ENCODE measurements at places on chromosomes 11 and 22.

DNA sequence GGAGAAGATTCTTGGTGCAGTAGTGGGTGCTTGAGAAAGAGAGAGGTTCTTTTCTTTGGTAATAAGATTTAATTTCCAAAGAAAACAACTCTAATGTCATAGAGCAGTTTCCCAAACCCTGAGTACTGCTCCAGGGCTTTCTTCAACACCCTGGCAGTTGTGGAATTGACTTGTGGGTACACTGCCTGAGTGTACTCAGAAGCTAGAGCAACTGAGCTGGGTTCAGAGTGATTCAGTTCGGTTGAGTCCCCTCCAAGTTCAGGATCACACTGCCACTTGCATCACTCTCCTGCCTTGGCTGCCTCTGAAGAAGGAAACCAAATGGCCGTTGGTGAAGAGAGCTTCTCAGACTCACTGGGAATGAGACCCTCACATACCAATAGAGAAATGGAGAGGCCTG is 5.3 kb downstream of the DMC1 start:
- no peaks in the 10 kb centered on the region for H3K4me1 ChIP-seq
- H3K27me3 ChIP-seq: no peaks in the 10 kb centered on the region
- no peaks in the 10 kb centered on the region for H3K36me3 ChIP-seq
- no peak overlapping the region for H3K27ac ChIP-seq
- DNase-seq: peak; percentile 32
- no peak overlapping the region for H3K4me3 ChIP-seq

DNA sequence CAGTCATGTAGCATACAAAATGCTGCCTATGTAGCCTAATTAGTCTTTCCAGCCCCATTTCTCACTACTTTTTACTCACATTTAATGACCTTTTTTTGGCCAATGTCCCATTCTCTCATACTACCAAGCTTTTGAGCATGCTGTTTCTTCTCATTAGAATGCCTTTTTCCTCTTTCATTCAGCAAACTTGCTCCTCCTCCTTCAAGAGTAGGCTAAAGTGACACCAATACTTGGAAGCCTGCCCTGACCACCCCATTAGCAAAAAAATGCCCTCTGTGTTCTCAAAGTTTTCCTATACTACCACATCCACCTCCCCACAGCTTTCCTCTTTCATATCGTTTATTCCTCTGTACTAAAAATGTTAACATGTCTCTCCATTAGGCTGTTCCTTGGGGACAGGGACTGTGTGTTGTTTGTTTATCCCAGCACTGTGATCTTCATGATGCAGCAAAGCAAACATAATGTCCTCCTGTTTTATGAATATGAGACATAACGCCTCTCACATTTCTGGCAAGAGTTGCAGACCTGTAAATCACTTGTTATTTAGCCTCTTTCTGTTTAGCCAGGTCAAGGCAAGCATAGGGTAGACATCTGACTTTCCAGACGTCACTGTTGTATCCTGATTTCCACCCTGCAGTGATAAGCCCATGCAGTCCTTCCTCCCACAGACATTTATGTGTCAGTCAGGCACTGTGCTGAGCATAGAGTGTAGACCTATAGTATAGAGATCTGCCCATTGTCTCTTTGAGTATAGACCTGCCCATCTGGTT is 62.0 kb upstream of the UCP3 start:
- H3K27ac ChIP-seq: no peak overlapping the region
- peaks cover 10% of the 10 kb centered on the region for H3K36me3 ChIP-seq
- no peaks in the 10 kb centered on the region for H3K27me3 ChIP-seq
- DNase-seq: no peak

DNA sequence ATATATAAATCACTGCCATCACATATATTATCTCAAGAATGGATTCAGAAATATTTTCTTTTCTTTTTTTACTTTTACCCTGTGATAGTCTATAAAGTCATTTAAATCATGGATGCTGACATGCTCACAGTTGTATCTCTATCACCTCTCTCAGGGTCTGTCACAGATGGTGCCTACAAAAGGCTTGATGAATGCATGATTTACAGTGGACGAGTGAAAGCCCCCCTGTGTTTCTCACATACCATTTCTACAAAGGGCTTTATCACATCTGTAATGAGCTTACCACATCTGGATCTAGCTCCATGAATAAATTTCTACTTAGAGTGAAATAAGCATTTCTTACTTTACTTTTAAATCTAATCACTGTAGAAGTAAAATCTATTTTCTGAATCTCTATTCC is 121.4 kb upstream of the CARD18 start:
- H3K4me1 ChIP-seq: no peaks in the 10 kb centered on the region
- no peaks in the 10 kb centered on the region for H3K27me3 ChIP-seq
- no peak overlapping the region for H3K4me3 ChIP-seq
- no peak for DNase-seq
- no peak overlapping the region for H3K27ac ChIP-seq

DNA sequence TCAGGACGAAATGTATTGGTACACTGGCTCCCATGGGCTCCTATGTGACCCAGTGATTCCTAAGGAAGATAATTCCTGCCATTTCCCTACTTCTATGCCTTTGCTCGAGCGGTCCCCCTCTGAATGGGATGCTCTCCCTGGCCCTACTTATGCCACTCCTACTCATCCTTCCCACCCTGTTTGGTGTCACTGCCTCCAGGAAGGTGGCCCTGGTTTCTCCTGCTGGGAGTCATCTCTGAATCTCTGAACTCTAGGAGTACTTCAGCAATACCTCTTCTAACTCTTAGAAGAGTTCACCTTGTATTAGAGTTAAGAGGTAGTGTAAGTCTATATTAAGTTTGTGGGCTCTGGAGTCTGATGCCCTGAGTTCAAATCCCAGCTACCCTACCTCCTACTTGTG is 35.5 kb upstream of the LRRC55 start:
- no peak overlapping the region for H3K4me3 ChIP-seq
- no peak for DNase-seq
- peaks cover 2% of the 10 kb centered on the region for H3K27me3 ChIP-seq
- H3K4me1 ChIP-seq: no peaks in the 10 kb centered on the region
- H3K27ac ChIP-seq: no peak overlapping the region

- H3K36me3 ChIP-seq: no peaks in the 10 kb centered on the region
Observed at GRCh38 chr11:128632141-128632791, 44.9 kb upstream of the ETS1 start.

DNA sequence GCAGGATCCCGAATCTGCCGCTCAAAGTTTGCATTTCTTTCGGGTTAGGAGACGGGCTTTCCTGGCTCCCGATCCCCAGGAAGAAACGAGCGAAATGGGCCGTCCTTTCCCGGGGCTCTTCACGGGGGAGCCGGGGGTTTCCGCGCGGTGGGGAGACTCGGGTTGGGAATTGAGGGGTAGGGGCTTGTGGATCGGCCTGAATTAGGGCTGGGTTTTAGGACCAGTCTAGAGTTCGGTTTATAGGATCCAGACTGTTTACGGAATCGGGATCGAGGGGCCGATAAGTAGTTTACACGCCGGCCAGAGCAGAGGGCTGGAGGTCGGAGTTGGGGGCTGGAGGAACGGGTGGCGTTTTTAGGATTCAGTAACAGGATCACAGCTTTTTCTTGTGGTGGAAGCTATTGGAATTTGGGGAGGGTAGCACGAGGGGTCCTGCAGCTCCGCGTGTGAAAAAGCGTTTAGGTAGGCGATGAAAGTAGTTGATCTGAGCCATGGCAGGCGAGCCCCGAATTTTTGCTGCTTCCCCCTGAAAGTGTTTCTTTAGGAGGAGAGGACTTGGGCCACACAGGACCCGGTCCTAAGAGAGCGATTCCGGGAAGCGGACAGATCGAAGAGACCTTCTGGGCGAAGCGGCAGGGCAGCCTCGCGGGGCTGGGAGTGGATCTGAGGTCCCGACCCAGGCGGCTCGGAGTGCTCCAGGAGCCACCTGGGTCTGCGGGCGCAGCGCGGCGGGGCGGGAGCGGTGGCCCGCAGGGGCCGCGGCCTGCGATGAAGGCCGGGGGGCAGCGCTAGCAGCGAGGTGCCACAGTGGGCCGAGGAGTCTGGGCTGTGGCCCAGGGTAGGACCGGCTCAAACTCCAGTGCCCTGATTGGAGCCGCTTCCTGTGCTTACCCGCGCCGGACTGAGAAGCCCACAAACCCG is 1.6 kb downstream of the PKNOX2 start:
- H3K4me1 ChIP-seq: peaks cover 16% of the 10 kb centered on the region
- H3K27me3 ChIP-seq: no peaks in the 10 kb centered on the region
- H3K27ac ChIP-seq: peak overlapping the region; percentile 80
- DNase-seq: no peak

GRCh38 chr22:24583221-24584165 is 9.4 kb downstream of the LRRC75B start:
- peaks cover 21% of the 10 kb centered on the region for H3K36me3 ChIP-seq
- no peak overlapping the region for H3K4me3 ChIP-seq
- H3K27ac ChIP-seq: no peak overlapping the region

- no peaks in the 10 kb centered on the region for H3K36me3 ChIP-seq
- DNase-seq: no peak
- H3K4me3 ChIP-seq: no peak overlapping the region
- H3K4me1 ChIP-seq: no peaks in the 10 kb centered on the region
- no peak overlapping the region for H3K27ac ChIP-seq
Observed at GRCh38 chr11:121328967-121329679, 36.6 kb downstream of the SC5D start.

DNA sequence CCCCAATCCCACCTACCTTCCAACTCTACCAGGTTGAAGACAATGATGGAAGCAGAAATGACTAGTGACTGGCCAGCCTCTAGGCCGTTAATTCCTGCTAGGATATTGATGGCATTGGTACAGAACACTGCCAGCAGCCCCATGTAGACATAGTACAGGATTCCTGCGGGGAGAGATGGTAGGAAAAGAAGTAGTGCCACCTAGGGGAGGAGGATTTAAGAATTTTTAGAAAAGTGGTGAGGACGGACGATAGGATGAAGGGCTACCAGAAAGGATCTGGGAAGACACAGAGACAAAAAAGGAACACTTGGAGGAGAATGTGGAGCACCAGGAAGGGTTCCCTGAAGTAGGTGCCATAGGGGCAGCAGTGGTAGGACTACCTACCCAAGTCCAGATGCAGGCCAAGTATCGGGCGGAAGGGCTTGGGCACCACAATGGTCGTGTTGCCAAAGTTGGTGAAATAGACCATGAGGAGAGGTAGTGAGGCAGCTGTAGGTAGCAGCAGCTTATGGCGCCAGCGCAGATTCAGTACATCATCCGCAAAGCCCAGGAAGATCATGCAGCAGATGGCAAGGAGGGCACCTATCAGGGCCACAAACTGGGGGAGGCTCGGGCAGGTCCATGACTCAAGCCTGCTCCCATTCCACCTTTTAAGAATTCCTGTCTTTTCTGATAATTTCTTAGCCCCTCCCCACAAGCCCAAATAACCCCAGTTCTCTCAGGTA is 1.2 kb downstream of the DPAGT1 start:
- peaks cover 5% of the 10 kb centered on the region for H3K4me1 ChIP-seq
- H3K4me3 ChIP-seq: peak overlapping the region; percentile 72
- no peaks in the 10 kb centered on the region for H3K27me3 ChIP-seq
- peak; percentile 54 for DNase-seq
- H3K36me3 ChIP-seq: peaks cover 14% of the 10 kb centered on the region
- no peak overlapping the region for H3K27ac ChIP-seq

DNA sequence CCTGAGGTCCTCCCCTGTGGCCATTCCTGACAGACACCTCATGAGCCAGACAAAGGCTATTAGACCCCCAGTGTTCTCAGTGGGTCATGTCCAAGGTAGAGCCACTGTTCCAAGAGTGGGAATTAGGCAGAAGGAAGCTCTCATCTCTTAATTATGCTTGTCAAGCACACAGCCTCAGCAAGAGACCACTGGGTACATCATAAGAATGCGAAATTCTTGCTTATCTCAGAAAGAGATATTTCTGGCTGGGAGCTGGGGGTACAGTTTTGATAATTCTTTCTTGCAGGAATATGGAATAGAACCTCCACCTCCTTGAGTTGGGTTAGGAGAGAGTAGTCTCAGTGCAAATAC is 1280.0 kb upstream of the CNTN5 start:
- H3K4me3 ChIP-seq: no peak overlapping the region
- H3K36me3 ChIP-seq: no peaks in the 10 kb centered on the region
- H3K4me1 ChIP-seq: no peaks in the 10 kb centered on the region
- peak overlapping the region; percentile 74 for H3K27ac ChIP-seq
- no peak for DNase-seq
- H3K27me3 ChIP-seq: no peaks in the 10 kb centered on the region

DNA sequence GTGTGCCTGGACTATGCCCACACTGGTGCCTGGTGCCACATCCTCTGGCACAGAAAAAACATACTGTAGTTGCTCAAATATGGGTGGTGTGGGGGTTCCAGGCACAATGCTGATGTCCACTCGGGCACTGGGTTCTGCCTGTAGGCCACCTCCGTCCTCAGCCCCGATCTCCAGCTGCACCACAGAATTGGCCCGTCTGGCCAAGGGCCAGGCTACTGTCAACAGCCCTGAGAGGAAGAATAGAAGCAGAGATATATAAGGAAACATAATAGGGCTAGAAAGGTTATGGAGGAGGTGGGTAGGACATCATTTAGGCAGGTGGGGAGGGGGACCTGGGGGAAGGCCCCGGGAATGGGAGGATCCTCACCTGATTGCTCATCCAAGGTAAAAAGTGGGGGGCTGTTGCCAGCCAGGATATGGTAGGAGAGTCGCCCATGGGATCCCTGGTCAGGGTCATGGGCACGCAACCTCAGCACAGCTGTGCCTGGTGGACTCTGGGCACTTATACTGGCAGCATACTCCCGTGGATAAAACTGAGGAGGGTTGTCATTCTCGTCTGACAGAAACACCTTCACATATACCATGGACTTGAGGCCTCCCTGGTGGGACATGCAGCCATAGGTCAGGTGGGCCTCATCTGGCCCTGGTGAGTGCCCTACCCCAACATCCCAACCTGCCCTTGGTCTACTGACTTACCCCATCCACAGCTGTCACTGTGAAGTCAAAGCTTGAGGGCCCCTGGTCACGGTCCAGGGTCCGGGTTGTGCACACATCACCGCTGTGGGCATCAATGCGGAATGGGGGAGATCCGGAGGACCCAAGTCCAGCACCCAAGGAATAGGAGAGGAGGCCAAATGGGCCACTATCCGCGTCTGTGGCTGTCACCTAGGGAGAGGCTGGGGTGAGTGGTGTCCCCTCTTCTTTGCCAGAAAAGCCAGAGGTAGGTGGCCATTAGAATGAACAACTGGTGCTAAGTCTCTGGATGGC is 14.5 kb upstream of the TPP1 start:
- peaks cover 10% of the 10 kb centered on the region for H3K4me1 ChIP-seq
- H3K4me3 ChIP-seq: no peak overlapping the region
- H3K27me3 ChIP-seq: no peaks in the 10 kb centered on the region
- H3K36me3 ChIP-seq: peaks cover 41% of the 10 kb centered on the region

GRCh38 chr11:68373815-68374501 is 61.6 kb downstream of the LRP5 start:
- H3K4me3 ChIP-seq: no peak overlapping the region
- peak; percentile 15 for DNase-seq
- H3K27ac ChIP-seq: peak overlapping the region; percentile 85
- H3K4me1 ChIP-seq: peaks cover 16% of the 10 kb centered on the region
- H3K27me3 ChIP-seq: no peaks in the 10 kb centered on the region

GRCh38 chr11:123145220-123145619 is 49.8 kb downstream of the CLMP start:
- H3K4me1 ChIP-seq: peaks cover 14% of the 10 kb centered on the region
- no peaks in the 10 kb centered on the region for H3K27me3 ChIP-seq
- no peak overlapping the region for H3K4me3 ChIP-seq
- DNase-seq: peak; percentile 87
- peaks cover 51% of the 10 kb centered on the region for H3K36me3 ChIP-seq
- H3K27ac ChIP-seq: peak overlapping the region; percentile 42

Data from IMR-90 (cell line).